ENCODE measurements at places on chromosomes 16 and 17.

GRCh38 chr17:7411427-7411750 lies 3.7 kb downstream of the NLGN2 start:
- no peak for DNase-seq

DNA sequence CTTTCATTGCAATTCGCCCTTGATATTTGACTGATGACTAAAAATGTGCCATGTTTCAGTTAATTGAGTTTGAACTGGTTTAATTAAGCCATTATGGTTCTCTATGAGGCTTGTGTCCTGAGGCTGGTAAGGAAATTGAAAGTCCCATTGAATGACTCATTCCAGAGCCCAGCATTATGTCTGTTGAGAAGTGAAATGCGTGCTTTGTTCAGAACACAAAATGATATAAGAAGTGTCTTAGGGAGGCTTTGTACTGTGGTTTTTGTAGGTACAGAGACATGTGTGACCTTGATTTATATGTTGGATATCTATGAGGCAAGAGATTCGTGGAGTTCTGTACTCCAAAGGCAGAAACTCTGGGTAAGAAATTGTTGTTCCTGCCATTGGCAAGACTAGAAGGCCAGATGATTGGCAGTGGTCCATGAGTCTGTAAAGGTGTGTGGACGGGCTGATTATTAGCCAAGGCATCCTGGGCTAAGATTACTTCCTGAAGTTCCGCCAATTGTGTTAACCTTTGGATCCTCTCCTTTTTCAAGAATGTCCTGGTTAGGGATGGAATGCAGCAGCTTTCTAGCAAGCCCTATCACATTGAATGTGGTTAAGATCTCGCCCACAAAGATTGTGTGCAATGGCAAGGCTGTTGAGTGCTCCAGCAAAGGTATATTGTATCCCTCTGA lies 103.7 kb downstream of the NPIPB5 start:
- DNase-seq, result no peak

GRCh38 chr17:45965812-45966211 lies 33.2 kb upstream of the STH start:
- no peak for DNase-seq

DNA sequence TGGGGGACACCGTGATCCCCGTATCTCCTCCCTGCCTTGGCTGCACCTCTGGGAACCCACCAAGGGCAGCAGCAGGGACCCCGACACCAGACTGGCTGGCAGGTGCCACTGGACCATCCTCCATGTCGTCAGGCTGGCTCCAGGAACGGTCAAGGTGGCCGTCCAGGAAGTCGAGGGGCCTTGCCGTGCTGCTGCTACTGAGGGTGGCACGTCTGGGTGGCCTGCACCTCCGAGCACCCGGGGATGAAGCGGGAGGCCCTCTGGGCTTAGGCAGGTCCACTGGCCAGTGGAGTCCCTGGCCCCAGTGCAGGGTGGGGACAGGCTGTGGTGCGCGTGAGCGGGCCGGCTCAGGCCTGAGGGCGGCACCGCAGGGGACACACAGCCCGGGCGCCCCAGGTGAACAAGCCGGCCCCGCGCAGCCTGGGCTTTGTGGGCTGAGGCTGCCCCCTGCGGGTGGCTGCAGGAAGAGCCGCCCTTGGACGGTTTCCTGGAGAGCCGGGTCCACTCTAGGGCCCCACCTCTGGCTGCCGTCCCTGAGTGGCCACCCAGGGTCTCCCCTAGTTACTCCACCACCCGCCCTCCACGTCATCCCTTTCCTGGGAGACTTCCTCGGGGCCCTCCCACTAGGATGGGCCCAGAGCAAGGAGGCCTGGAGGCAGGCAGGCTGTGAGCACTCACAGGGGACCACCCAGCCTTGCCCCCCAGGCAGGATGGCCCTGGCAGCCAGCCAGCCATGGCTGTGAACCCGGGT lies 42.8 kb upstream of the ZC3H18 start:
- DNase-seq, result no peak

GRCh38 chr17:42087042-42087701 lies 11.1 kb downstream of the ZNF385C start:
- no peak for DNase-seq

DNA sequence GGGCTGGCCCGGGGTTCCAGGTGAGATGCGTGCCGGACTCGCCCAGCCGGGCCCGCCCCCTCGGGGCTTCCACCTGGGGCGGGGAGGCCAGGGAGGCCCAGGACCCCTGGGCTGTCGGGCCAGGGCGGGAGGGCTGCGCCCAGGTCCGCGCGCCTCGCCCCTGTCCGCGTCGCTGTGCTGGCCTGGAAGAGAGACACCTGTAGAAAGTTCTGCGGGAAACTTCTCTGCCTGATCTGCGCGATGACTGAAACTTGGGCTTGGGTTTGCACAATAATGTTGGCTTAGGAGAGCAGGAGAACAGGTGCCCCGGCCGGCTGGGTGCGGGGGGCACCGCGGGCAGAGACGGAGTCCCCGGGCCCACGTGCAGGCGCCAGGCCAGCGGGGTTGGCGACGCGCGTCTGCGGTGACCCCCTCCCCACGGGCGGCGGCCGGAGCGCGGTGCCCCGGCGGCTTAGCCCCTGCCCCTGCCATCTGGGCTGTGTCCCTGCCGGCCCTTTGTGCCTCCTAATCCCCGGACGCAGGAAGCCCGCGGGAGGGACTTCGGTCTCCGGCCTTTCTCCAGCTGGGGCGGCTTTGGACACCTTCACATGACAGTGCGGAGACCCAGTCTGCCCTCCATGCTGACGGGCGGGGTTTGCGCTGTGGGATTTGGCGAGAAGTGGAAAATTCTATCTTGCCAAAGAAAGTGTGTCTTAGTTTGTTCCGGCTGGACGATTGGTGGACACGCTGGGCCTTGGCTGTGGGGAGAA lies 483 bp downstream of the LLGL2 start:
- DNase-seq, result no peak

DNA sequence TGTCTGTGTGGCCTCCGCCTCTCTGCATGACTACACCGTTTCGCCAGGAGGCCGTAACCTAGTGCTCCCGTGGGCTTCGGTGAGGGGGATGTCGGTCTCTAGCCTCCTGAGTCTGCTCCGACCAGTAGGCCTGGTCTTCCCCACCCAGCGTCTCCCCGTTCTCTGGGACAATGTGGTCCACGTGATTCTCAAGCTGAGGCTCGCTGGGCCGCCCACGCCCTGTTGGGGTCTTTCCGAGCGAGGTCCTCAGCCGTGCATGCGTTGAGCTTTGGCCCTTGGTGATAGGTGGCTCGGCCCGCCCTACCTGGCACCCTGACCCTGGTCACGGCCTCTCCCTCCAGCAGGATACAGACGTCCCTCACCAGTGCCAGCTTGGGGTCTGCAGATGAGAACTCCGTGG lies 30.9 kb downstream of the TSC2 start:
- no peak for DNase-seq

DNA sequence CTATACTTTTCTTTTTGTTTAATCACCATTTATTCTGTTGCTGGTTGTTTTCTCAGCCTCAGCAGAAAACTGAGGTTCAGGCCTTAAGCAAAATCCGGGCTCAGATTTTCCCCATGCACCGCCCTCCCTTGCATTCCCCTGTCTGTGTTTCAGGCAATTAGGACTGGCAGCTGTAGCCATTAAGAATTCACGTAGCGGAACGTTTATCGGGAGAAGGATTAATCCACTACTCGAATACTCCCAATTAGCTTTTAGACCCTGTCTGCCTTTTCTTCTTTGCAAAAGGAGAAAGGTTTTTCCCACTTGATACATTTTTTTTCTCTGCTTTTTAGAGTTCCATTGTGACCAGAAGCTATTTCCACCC lies 173.1 kb downstream of the RPTOR start:
- no peak for DNase-seq

DNA sequence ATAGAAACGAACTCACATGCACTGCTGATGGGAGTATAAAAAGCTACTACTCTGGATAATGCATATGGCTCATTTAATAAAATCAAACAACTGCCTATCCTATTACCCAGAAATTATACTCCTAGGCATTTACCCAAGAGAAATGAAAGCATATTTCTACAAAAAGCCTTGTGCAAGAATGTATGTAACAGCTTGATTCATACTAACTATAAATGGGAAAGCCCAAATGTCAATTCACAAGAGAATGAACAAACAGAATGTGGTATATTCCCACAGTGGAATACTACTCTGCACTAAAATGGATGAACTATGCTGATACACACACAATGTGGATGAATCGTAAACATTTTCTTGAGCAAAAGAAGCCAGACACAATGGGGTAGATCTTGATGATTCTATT lies 38.4 kb downstream of the KIAA0753 start:
- DNase-seq, result no peak

- DNase-seq, result no peak
These were observed 47.1 kb downstream of the ABCA8 start for GRCh38 chr17:68908045-68908444.

Data from T-cell (primary cell).